ENCODE measurements at places on chromosomes 3 and 15.

GRCh38 chr3:148642214-148642613 is 55.5 kb upstream of the AGTR1 start:
- no peak for DNase-seq

GRCh38 chr3:64073158-64073761 is 50.0 kb upstream of the PSMD6 start:
- no peak for DNase-seq

GRCh38 chr3:16148783-16149182 is 25.7 kb upstream of the GALNT15 start:
- DNase-seq: no peak

GRCh38 chr3:144480416-144480919 is 508.8 kb downstream of the DIPK2A start:
- no peak for DNase-seq

- DNase-seq: no peak
Measured at GRCh38 chr15:25863111-25863967, at the start of gene ATP10A. TSS of gene ATP10A (minus strand) at chr15:25863327. CDS start at chr15:25863096, 231 bp downstream.

GRCh38 chr3:158560979-158561378 is 10.0 kb upstream of the MLF1 start:
- DNase-seq: no peak

DNA sequence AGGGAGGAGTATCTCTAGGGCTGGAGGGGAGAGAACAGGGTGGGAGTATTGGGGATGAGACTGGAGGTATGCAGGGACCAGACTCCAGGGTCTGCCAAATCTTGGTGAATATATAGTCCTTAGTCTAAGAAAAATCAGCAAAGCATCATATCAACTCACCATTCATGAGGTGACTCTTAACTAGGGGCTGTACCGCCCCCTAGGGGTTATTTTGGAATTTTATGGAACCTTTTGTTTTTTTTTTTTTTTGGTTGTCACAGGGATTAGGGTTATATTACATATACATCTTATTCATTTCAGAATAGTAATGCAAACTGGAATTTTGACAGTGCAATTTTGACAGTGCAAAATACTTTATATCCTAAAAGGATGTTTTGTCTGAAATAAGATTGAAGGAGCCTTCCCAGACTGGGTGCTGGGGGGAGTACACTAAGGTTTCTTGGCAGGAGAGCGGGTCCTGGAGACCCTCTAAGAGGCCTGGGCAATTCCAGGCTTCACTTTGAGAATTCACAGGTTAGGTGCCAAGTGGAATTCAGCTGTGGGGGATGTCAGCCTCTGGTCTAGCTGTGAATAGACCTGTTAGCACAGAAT is 7.5 kb downstream of the CMTM7 start:
- no peak for DNase-seq

GRCh38 chr3:189937302-189938127 is 183.2 kb downstream of the P3H2 start:
- no peak for DNase-seq

- DNase-seq: no peak
Measured at GRCh38 chr3:124385996-124386395, 344.3 kb upstream of the UMPS start.

GRCh38 chr3:180253283-180253682 is 216.5 kb upstream of the PEX5L start:
- DNase-seq: no peak

DNA sequence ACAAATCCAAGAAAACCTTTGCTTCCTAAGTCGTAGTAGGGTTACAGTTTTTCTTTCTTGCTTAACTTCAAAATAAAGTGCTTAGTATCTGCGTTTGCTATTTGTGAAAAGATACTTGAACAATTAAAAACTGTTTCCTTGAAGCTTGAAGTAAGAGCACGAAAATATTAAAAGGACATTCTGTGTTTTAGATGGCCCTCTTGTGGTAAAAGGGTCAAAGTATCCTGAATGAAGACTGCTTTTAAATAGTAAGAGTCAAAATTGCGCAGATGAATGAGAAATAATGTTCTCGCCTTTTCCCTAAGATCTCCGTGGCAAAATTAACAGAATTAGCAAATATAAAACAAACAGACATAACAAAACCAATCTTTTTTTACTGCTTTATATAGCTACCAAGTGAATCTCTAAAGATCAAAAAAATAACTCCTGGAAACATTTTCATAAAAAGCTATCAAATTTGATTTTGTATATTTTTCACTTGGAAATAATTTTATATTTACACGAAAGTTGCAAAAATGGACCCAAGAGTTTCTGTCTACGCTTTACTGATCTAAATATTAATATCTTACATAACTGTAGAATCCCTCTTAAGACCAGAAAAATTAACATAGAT is 175.4 kb downstream of the MBNL1 start:
- DNase-seq: no peak

DNA sequence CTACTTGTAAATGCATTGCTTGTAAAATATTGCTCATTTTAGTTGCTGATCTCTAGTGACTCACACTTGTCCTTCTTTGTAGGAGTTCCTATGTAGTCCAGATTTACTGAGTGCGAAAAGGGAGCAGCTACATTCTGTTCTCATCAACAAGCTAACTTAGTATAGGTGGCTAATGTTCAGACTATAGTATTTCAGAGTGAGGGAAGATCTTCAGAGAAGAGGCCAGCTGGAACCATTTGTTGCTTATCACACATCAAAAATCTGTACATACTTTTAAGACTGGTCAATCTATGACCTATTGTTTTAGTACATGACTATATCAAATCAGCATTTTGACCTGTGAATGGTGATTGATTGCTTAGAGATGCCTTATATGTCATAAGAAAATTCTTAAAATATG is 71.3 kb upstream of the THSD4 start:
- DNase-seq: no peak

DNA sequence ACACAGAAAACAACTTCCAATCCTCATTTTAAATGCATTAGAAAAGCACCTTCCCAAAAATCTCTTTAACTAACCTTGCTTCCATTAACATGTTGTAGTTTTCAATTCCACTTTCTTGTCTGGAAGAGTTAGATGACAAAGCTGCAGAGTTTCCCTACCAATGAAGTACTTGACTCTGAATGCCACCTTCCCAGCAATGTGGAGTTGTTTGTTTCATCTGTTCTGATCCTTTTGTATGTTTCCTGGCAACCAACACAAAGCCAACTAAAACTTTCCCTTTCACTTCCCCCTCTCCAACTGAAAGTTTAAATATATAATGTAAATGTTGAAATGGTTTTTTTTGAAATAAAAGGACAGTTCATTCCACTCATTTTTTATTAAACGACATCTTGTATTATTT is at the start of gene WDR49:
Gene WDR49 (minus strand): TSS at position 183 of the 400 bp plus-strand sequence. CDS start 517 bp downstream, outside the sequence.
- DNase-seq: no peak

- DNase-seq: no peak
Measured at GRCh38 chr3:16286751-16287543, 21.9 kb downstream of the OXNAD1 start.

- DNase-seq: no peak
Measured at GRCh38 chr15:61871926-61872522, 188.2 kb downstream of the VPS13C start.

- no peak for DNase-seq
Measured at GRCh38 chr3:51706788-51707731, at the start of gene GRM2. TSS of gene GRM2 (plus strand) at chr3:51707068. CDS start at chr3:51708984, 1,916 bp downstream.

DNA sequence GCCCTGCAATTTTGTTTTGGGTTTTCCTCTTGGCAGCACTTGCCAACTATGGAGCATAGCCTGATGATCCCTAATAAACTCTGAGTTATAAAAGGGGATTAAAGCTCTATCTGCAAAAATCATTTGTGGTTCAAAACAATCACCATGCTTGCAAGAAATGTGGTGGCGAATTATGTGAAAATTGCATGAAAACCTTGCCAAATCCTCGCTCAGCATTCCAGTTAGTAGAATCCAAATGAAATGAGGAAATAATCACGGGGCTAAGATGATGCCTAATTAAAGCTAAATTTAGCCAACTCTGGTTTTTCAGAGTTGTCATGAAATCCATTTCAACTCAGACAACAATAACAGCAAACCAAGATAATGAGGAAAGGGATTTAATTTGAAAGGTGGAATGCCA is 73.0 kb upstream of the PROK2 start:
- DNase-seq: no peak

GRCh38 chr3:134477938-134478337 is 7.8 kb downstream of the ANAPC13 start:
- DNase-seq: no peak

- DNase-seq: no peak
Measured at GRCh38 chr3:51705276-51706020, 1.4 kb upstream of the GRM2 start.

DNA sequence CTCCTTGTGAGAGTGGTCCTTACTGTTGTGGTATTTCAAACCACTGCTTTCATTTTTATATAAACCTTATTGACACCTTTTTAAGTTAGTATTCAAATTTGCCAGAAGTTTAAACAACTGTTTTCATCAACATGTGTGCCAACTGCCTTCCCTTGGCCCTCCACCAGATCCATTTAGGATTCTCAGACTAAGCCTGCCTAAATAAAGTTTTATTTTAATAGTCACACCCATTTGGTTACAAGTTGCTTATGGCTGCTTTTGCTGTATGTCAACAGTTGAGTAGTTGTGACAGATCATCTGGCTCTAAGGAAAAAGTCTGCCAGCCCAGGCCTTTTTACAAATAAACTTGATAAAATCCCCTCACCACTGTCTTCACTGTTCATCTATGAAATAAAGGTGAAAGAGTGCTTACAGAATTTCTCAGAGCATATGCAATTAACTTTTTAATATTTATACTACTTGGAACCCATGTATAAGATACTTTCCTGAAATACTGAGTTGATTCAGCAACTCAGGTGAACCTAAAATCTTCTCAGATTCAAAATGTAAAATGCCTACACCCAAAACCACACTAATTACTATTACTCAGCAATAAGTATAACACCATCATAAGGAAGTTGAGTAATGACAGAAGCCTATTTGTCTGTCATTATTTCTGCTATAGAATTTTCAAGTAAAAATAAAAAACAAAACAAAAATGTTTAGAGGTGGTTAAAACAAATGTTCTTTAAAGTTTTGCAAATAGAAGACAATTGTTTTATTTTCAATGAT is 35.1 kb downstream of the PEAK1 start:
- DNase-seq: no peak

DNA sequence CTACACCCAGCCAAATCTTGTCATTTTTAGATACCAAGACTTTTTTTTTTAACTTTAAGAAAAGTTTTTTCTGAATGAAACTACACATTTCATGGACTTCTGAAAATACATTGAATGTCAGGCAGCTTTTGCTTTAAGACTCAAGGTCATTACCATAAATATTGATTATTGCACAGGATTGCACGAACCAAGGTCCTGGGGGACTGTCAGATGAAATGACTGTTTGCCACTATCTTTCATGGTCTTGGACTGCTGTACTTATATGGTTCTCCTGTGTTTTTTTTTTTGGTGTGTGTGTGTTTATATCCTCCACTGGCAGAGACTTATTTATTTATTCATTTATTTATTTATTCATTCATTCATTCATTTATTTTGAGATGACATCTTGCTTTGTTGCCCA is 6.9 kb upstream of the MYO1E start:
- DNase-seq: no peak

DNA sequence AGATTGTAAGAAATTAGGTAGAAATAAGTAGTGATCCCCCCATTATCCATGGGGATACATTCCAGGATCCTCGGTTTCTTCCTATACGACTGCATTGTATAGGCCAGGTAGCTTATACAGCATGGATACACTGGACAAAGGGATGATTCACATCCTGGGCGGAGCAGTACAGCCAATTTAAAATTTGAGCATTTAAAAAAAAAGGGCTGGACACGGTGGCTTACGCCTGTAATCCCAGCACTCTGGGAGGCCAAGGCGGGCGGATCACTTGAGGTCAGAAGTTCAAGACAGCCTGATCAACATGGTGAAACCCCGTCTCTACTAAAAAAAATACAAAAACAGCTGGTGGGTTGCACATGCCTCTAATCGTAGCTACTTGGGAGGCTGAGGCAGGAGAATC is 976 bp upstream of the ARGFX start:
- DNase-seq: no peak

DNA sequence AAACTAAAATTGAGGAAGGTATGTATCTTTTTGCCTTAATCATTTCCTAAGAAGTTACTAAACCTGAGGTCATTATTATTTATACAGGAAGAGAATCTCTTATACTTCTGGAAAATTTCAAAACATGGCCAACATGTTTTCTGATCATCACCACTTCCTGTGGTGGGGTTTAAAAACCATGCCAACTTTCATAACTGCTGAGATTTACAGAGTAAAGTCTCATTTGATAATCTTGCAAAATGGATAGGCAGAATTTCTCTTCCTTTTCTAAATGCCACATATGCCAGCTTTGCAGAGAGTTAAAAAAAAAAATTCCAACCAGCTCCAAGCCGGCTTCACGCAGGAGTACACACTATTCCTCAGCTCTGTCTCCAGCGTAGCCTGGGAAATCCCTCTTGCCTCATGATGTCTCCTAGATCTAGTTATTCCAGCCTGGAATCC is 124.3 kb upstream of the SPRED1 start:
- DNase-seq: no peak

GRCh38 chr3:184405075-184406030 is 25.5 kb downstream of the CHRD start:
- DNase-seq: no peak

DNA sequence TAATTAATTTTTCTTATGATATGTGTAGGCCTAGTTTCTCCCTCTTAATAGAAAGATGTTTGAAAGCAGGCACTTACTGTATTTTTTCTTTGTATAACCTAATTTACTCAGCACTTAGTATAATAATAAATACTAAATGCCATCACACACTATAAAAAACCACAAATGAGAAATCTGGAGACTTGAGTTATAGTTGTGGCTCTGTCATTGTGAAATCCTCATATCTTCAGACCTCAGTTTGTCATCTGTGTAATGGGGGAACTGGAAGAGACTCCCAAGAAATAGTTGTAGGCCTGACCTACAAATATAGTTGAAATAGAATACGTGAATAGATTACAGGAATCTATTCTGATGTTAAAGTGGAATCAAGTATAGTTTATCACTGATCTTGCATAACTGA is 287.6 kb upstream of the DPH6 start:
- no peak for DNase-seq

GRCh38 chr3:68751888-68752287 is 180.5 kb downstream of the TAFA4 start:
- DNase-seq: no peak

GRCh38 chr3:177528306-177529070 is 331.2 kb upstream of the TBL1XR1 start:
- no peak for DNase-seq

DNA sequence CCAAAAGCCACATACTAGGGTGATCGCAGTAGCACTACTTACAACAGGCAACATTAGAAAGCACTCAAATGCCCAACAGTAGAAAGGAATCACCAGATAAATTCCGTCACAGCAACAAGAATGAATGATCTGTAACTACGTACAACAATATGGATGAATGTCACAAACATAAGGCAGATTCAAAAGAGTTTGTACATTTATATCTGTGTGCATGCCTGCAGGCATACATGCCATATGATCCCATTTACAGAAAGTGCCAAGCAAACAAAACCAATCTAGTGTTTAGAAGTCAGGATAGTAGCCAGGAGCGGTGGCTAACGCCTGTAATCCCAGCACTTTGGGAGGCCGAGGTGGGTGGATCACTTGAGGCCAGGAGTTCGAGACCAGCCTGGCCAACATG is 3.5 kb downstream of the IL17RB start:
- no peak for DNase-seq

- no peak for DNase-seq
Measured at GRCh38 chr3:144369129-144369879, 397.7 kb downstream of the DIPK2A start.
